ENCODE measurements at places on chromosomes 2 and 18. TPM values are rescaled to one million over a fixed set of nuclear protein-coding genes. Genes with fewer than 3 reads are reported as not detected.

GRCh38 chr2:33133454-33133952 is 186.8 kb downstream of the LTBP1 start:
- no peak for DNase-seq

DNA sequence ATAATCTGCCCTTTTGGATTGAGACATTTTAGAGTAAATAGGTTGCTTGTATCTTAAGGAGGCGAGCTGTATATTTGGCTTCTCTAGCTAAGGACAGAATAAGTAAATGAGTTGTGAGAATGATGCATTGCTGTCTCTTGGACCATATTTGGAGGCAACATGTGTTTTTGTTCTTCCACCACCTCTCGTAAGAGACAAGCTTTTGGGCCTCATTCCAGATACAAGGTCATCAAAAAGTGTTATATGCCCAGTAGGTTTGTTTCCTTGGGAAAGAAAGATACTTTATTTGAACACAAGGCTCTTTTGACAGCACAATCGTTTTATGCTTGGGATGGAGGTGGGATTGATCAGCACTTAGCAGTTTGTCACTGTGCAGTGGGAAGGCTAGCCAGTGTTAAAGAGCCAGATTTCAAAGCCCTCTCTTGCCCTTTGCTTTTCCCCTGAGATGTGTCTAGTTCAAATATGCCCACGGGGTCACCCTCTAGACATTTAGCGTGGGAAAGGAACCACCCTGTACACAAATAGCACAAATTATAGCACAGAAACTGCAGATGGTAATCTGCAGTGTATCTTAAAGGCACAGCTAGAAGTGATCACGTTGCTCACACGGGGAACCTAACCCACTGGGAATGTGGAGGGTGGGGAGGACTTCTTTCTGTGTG is 131.3 kb downstream of the MAP4K4 start:
- DNase-seq = no peak

GRCh38 chr18:69948256-69948655 is 583 bp upstream of the CD226 start:
- no peak for DNase-seq

DNA sequence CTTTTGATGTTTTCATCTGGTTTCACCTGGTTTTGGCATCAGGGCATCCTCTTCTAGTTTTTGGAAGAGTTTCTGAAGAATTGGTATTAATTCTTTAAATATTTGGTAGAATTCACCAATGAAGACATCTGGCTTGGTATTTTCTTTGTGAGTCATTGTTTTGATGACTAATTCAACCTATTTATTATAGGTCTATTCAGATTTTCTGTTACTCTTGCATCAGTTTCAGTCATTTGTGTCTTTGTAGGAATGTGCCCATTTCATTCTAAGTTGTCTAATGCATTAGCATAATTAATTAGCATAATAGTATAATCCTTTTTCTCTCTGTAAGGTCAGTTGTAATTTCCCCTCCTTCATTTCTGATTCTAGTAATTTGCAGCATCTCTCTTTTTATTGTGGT is 8.0 kb downstream of the GNLY start:
- DNase-seq = no peak

DNA sequence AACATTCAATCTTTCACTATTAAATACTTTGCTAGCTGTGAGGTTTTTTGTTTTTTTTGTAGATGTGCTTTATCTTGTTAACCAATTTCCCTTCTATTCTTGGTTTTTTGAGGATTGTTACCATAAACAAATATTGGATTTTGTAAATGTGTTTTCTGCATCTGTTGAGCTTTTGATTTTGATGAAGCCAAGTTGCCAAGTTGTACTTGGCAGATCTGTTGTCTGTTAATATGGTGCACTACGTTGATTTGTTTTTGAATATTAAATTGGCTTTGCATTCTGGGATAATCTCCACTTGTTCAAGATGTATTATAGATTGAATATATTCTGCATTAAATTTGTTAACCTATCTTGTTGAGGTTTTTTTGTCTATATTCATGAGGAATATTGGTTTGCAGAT is 114.6 kb downstream of the VWA3B start:
- no peak for DNase-seq

DNA sequence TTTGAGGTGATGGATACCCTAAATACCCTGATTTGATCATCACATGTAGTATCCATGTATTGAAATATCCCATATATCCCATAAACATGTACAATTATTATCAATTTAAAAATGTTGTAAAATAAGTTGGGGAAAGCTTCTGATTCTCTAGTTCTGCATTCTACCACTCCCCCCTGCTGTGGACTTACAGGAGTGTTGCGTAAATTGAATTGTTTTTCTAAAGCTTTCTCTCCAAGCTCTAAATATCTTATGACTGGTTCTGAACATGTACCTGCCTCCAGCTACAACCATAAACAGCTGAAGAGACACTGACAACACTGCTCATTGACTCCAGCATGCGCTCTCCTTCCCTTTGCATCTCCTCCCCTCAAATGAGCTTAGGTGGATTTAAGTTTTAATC is 145.2 kb downstream of the MGAT5 start:
- DNase-seq = no peak

DNA sequence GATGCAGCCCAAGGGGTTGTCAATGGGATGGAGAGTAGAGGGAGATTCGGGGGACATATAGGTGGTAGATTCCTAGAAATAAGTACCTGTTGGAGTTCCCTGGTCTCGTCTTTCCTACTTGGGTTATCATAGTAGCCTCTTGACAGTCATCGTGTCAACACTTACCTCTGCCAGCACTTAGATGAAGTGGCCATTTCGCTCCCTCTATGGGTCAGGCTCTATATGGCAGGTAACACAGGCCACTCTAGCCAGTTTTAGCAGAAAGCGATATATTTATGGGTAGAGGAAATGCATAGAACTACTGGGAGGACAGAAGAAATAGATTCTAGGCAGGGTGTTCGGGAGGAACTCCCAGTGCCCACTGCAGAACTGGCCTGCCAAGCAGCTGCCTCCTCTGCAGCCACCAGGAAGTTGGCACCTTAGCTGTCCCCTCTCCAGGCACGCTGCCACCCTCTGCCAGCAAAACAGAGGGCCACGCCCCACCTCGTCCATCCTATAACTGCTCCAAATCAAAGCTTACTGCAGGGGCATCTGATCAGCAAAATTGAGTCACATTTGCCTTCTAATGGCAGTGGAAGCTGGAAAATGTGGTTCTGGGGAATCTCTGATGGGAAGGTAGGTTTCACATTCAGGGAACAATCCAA is 181.3 kb downstream of the INSIG2 start:
- DNase-seq = no peak

GRCh38 chr2:140892436-140892835 is 1238.4 kb downstream of the LRP1B start:
- DNase-seq = no peak

DNA sequence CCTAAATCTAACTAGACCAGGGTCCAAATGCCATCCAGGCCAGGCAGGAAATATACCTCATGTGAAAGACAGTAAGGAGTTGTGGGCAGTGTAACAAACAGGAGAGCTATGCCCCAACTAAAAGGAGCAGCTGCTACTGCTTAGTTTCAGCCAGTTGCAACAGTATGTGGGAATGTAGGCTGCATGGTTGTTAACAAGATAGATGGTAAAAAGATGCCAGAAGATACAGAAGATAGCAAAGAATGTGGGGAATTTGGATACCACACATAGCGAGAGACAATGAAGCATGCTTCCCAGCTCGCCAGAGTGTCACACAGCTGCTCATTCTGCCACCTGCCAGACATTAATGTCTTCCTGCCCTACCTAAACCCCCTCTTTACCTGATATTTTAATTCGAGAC is 39.4 kb upstream of the CYBRD1 start:
- no peak for DNase-seq

DNA sequence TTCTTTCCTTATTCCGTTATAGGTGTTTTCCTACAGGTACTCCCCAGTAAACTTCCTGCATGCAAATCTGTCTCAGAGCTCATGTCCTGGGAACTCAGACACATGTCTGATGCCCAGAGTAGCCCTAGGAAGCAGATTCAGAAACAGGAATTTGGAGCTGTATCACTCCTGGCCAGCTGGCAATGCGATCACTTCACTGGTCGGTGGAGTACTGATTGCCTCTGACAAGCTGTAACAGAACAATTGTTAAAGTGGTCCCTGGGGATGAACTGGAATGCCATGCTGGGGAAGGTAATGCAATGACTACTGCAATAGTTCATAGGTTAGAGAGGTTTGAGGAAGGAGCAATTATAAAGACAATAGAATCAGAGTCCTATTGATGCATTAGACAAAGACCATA is 131.6 kb upstream of the DOCK10 start:
- DNase-seq = no peak

- DNase-seq = no peak
Measured at GRCh38 chr18:3027370-3027891, 14.5 kb upstream of the LPIN2 start.

DNA sequence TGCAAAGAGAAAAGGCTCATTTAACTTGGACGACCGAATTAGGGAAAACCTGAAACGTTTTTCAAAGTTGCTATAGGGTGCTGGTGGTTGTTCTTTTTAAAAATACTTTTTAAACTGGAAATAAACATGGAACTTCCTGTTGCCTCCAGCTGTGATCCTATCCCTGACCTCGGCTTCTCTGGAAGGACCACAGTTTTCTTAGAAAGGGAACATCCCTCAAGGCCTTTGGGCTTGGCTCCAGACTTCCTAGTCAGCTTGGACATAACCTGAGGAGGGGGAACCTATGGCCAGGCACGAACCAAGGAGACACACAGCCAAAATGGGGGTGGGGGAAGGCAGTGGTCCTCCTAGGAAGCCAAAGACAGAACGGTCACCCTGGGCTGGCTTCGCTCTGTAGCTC is 57.7 kb downstream of the CENPO start:
- DNase-seq = no peak

DNA sequence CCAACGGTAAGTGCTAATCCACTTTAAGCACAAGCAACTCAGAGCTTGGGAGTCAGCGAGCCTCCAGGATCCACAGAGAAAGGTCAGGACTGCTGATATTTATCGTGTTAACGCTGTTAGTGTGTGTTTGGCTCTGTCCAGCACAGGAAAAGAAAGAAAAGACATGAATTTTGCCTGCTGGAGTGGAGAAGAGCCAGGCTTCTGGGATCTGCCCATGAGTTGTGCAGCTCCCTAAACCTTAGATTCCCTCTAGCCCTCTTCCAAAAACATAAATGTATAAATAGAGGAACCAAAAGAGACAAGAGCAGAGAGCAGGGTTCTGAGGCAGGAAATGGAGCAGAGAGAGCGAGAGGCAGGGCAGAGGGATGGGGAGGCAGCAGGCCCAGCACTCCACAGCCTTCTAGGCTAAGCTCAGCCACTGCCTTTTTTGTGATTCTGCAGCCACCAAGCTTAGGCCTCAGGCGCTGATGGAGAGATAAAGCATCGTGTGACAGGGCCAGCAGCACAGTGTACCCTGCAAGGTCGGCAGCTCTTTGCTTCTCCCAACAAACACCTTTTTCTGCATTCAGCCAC is 14.5 kb upstream of the MAT2A start:
- DNase-seq = no peak

- no peak for DNase-seq
Measured at GRCh38 chr2:11836647-11837219, 90.3 kb downstream of the LPIN1 start.

GRCh38 chr18:3648200-3648599 is 198.2 kb downstream of the TGIF1 start:
- DNase-seq = no peak

GRCh38 chr2:3244486-3244885 is 133.1 kb downstream of the EIPR1 start:
- no peak for DNase-seq

DNA sequence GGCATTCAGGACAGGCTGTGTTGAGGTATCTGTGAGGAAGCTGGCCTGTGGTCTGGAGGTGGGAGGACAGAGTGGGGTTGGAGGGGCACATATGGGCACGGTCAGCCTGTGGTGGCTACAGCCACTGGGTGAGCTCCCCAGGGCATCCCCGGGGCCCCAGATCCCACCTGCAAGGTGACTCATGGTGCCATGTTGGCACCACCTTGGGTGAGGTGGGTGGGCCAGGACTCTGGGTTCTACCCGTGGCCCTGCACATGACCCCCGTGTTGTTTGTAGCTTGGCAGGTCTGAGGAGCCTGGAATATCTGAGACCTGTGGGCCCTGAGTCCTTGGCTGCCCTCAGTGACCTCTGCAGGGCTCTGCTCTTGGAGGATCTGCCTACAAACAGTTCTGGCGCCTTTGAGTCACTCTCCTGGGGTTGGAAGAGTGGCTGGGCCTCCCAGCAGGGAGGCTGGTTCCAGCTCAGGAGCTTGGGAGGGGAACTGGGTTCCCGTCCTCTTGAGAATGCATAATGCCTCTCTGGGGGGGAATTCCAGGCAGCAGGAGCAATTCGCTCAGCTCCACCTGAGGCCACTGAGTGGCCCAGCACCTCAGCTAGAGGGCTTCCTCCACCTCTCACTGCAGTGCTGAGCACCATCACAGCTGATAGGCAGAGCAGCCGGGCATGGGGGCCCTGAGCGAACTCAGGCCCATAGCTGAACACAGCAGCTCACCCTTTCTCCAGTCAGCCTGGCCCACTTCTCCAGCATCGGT is 105.1 kb downstream of the DYSF start:
- no peak for DNase-seq

GRCh38 chr2:5846881-5847280 is 154.7 kb downstream of the SOX11 start:
- no peak for DNase-seq

GRCh38 chr2:30428348-30428662 is 18.7 kb upstream of the LCLAT1 start:
- no peak for DNase-seq

DNA sequence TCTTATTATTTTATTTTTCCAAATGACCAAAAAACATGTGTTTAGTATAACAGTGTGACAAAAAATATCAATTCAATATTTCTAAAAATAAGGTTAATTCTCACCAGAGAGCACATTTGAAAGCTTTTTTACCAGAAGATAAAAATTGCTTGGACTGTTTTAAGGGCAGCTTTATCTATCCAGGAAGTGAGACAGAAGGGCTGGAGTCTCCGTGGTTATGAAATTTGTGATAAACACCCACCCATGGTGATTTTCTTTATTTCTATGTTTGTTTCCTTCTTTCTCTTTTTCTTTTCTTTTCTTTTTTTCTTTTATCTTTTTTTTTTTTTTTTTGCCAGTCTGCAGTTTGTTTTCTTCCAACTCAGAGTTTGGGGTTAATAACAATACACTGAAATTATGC is 298.5 kb downstream of the PIEZO2 start:
- DNase-seq = no peak

DNA sequence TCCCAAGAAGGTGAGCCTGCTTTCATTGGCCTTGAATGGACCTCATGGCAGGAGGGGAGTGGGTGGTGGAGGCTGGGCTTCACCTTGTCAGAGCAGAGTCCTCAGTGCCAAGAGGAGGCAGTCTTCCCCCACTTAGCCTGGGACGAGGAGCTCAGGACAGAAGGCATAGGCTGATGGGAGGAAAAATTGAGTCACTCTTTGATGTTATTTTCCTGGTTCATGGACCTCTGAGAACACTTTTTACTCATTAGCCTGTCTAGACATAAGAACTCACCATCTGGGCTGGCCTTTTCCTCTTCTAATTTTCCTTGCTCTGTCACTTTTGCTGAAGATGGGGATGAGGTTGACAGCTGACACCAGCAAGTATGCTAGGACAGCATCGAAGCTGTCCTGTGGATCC is 225.7 kb upstream of the TNP1 start:
- peak; percentile 18 for DNase-seq

AQP4 gene
- not detected for total RNA-seq

LYPD6B gene
- not detected for total RNA-seq

UPP2 gene
- not detected for total RNA-seq

SNRPD1 gene
- total RNA-seq = 166 TPM

TWIST2 gene
- total RNA-seq = not detected

KCNK3 gene
- not detected for total RNA-seq

SLC11A1 gene
- total RNA-seq = 0.08 TPM

NCKAP5 gene
- not detected for total RNA-seq

KHK gene
- total RNA-seq = 12.6 TPM

FAM110C gene
- 0.14 TPM for total RNA-seq

PER2 gene
- 17.5 TPM for total RNA-seq

ZNF24 gene
- 48.8 TPM for total RNA-seq

ESPNL gene
- not detected for total RNA-seq
